ENCODE measurements at places on chromosomes 4 and X. TPM values are rescaled to one million over a fixed set of nuclear protein-coding genes. Genes with fewer than 3 reads are reported as not detected.

The TMEM187 gene
- 6.2 TPM for total RNA-seq

The LRAT gene
- 1.1 TPM for total RNA-seq

The ESX1 gene
- not detected for total RNA-seq

The RHOXF2B gene
- total RNA-seq, result not detected

The FAM47A gene
- not detected for total RNA-seq

The PRRG1 gene
- 5.6 TPM for total RNA-seq

The MYOZ2 gene
- not detected for total RNA-seq

The HSFX2 gene
- total RNA-seq, result not detected

The TKTL2 gene
- not detected for total RNA-seq

The TXK gene
- total RNA-seq, result not detected

The KLF8 gene
- 11.5 TPM for total RNA-seq

The CPXCR1 gene
- not detected for total RNA-seq

The JAKMIP1 gene
- total RNA-seq, result 0.26 TPM

The RASL11B gene
- 1.0 TPM for total RNA-seq

The PAGE5 gene
- 1.2 TPM for total RNA-seq

The ANOS1 gene
- 1.8 TPM for total RNA-seq

The CCDC149 gene
- total RNA-seq, result 35.0 TPM

The MAGEB10 gene
- total RNA-seq, result not detected

The CFP gene
- total RNA-seq, result 1.7 TPM

The OPRPN gene
- total RNA-seq, result not detected

The GPR50 gene
- total RNA-seq, result 0.82 TPM

The HELT gene
- not detected for total RNA-seq

The EXOC1 gene
- 33.3 TPM for total RNA-seq

The IQCM gene
- total RNA-seq, result 0.48 TPM

The S100G gene
- not detected for total RNA-seq

The ADH1A gene
- 0.88 TPM for total RNA-seq

The CABS1 gene
- not detected for total RNA-seq

The DDIT4L gene
- 1.4 TPM for total RNA-seq

The CORIN gene
- total RNA-seq, result 4.8 TPM

The TMPRSS11D gene
- total RNA-seq, result not detected

The FREM3 gene
- total RNA-seq, result not detected

The SPACA5 gene
- not detected for total RNA-seq
